Fibroblast of the aortic adventitia (primary cell): ENCODE measurements at places on chromosomes 12 and 14. TPM values are rescaled to one million over a fixed set of nuclear protein-coding genes. Genes with fewer than 3 reads are reported as not detected.

DNA sequence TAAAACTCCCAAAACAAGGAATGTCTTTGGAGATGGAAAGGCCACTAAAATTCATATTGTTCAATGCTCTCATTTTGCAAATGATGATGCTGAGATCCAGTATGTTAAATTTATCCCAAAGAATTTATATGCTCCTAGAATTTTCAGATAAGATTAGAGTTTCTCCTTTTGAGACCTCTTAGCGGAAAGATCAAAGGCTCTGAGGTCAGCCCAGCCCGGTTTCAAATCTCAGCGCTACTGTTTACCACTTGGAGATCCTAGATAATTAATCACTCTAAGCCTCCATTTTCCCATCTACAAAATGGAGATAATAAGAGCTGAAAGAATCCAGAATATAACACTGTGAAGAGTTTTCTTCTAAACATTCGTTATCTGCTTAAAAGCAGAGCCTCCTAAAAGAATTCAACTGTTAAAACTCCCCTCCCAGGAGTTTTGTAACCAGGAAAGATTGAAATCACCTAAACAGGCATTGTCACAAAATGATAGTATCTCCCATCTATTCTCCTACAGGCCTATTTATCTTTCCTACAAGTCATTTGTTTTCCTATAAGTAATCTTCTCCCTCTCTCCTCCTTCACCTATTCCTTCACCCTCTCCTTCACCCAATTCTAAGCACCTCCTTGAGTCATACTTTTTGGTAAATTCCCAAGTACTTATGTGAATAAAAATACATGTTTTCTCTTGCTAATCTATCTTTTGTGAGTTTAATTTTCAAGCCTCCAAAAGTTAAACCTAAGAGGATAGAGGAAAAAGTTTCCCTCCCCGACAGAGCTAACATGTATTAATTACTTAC is 16.7 kb downstream of the DUSP6 start:
- DNase-seq, result no peak

ARHGAP9 gene
- total RNA-seq, result 0.18 TPM in 1 of 2 replicates, not detected in the other

GPRC5D gene
- total RNA-seq, result not detected in 2 replicates

GRCh38 chr12:17151917-17152316 is 546.0 kb upstream of the LMO3 start:
- DNase-seq, result no peak

DNA sequence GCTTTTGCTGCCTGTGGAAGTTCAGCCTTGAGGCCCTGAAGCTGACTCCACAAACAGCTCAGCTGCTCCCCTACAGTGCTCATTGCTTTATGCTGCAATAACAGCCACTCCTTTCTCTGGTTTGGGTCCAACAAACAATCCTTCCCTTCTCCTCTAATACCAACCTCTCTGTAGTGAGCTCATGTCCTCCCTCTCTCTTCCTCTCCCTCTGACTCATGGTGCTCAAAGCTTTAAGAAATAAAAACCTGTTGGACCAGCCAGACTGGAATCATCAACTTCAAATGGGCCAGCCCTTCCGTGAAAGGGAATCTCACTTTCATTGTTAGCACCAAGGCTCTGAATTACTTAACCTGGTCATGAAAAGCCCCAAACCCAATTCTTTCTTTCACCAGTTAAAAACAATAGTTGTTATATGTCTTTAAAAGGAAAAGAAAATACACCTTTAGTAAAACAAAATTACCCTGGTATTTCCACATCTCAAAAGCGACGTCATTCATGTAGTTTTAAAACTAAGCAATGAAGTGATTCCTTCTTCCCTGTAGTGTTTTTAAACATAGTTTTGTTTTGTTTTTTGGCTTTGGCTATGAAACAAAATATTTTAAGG is 126.4 kb downstream of the DUSP6 start:
- peak; percentile 96 for DNase-seq

SMOC1 gene
- total RNA-seq, result 0.25 and 1.1 TPM in 2 replicates

GRCh38 chr14:95162641-95163040 is 5.3 kb upstream of the DICER1 start:
- DNase-seq, result no peak

DNA sequence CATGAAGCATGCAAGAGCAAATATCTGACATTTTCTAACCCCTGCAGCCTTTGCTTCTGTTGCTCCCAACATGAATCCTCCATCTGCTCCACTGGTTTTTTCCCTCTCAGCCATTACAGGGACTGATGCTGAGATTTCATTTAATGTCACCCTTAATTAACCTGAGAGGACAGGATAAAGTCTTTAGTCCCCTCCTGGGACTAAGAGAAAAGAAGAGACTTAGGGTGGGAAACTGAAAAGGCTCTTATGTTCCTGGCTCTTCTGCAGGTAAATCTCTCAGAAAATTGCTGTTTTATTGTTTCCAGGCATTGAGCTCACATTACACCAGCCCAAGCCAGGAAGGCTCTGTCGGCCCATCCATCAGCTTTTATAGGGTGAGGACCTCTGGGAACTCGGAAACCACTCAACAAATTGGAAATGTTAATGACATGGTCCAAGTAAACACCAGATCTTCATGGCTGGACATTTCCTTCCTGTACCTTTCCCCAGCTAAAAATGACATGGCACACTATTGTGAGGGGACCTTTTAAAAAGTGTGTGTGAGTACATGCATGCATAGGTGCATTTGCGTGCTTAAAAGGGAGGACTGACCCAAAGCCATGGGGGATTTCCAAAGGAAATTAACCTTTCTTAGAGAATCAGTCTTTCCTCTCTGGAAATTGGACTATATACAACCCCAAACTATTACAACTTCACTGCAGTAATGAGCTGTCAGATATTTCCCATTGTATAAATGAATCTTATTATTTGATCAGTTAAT is 408.1 kb upstream of the TMTC1 start:
- no peak for DNase-seq

SPX gene
- 0.54 and 0.82 TPM in 2 replicates for total RNA-seq

DNA sequence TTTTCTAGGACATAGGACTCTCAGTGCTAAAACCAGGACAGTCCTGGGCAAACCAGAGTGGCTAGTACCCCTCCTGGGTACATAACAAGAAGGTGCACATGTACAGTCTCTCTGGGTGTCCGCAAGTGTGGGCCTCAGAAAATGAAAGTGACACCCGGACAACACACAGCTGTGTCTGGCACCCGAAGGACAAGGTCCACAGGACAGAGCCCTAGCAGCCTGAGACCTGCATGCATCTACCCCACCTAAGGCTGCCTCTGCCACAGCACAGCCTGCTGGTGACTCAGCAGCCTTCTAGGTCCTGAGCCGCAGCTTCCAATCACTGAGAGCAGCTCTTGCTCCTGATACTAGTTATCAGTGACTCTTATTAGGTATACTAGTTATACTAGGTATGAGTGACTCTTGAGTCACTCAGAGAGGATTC is 784.1 kb upstream of the TBX3 start:
- DNase-seq, result peak; percentile 30

DNA sequence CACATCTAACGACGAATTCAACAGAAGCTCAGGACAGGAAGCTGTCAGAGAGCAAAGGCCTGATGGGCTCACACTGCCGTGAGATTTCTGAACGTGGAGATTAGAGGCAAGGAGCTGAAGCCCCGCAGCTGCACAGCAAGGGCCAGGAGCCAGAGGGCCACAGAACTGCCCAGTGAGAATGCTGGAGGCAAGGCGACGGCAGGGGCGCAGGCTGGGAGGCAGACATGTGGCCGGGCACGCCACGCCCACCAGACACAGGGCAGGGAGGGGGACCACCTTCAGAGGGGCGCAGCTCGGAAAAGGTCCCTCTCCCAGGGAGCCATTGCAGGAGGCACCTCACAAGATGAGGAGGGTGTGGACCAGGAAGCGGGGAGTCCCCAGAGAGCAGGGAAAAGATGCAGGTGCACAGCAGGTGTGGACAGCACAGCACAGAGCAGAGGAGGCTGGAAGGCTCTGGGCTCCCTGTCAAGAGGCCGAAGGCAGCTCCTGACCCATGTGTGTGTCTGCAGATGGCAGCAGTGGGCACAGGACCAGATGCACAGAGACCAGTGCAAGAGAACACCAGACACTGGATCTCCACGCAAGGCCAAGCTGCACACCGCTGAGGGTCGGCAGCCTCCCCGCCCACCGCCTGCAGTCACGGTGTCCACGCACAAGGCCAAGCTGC is 23.0 kb downstream of the BTBD6 start:
- DNase-seq, result no peak

CLEC2A gene
- not detected in 2 replicates for total RNA-seq

- peak; percentile 67 for DNase-seq
Observed at GRCh38 chr12:51388069-51388799, 3.0 kb downstream of the GALNT6 start.

DNA sequence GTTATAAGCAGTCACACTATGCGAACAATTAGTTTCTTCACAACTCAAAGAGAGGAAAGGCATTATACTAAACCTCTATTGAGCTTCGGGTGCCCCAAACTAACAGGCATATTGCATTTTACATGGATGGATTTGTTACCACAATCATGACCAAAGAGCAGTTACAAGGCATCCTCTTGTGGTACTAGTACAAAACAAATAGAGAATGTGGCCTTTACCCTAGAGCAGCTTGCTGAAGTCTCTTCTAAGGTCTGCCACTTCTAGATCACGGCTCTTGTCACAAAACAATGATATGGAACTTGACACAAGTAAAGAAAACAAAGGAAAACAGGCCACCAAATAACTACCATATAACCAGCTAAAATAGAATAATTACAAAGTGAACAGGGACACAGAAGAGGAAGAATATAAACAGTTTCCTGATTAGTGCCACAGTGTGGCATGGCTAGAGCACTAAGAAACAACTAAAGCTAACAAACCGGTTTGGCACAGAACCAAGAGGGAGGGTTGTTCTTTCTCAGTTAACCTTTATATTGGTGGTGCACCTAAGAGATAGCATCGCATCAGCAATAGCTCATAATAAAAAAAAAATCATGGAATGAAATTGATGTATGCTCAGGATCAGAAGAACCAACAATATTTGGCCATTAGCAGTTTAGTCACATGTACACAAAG is 209.7 kb upstream of the ATP2B1 start:
- DNase-seq, result no peak

- DNase-seq, result no peak
Observed at GRCh38 chr14:24694680-24695079, 60.7 kb upstream of the GZMB start.

POC1B gene
- 2.8 and 19.3 TPM in 2 replicates for total RNA-seq

GRCh38 chr14:26124896-26125438 is 472.9 kb downstream of the NOVA1 start:
- no peak for DNase-seq

TMEM117 gene
- total RNA-seq, result 9.9 and 13.0 TPM in 2 replicates

TGFB3 gene
- total RNA-seq, result 9.9 and 15.2 TPM in 2 replicates
